GM10248 (cell line): ENCODE measurements at places on chromosomes 16 and 17.

GRCh38 chr17:27349540-27350021, 55.7 kb downstream of the WSB1 start:
- DNase-seq: no peak

GRCh38 chr17:51000835-51001638, 119.6 kb downstream of the SPAG9 start:
- peak; percentile 51 for DNase-seq

DNA sequence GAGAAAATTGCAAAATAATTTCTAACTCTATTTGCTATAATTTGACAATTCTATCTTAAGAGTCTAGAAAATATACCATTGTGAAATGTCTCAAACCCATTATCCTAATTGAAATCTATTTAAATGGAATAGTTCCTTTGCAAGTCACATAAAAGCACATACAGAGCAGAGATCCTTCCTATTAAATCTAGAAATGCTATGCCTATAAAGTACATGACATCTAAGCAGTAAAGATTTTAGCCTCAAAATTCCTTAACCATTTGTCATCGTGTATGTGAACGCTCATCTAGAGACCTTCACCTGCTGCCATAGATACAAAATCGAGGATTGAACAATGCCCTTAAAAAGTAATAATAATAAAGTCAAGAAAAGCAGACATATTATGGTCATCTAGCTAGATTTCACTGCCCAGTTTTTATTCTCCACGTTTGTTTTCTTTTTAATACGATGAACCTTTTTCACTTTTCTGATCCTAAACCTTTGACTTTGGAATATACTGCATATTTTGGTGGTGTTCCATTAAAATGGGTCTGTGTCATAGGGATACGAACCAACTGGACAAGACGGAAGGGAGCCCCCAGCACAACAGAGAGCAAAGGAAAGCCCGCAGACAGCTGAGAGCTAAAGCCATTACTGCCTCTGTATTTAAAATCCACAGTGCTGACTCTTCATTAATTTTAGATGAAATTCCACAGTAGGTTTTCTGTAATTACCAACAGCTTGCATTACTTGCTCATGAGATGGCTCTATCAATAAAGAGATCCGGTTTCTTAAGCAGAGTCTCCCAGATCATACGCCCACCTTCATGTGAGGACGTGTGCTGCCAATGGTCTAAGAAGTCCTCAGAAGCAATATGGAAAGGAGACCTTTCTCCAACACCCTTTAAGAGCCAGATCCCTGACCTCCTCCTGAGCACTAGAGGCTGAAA, 17.6 kb downstream of the TEX2 start:
- DNase-seq: no peak

GRCh38 chr16:65644821-65645220, 523.0 kb upstream of the CDH11 start:
- no peak for DNase-seq

DNA sequence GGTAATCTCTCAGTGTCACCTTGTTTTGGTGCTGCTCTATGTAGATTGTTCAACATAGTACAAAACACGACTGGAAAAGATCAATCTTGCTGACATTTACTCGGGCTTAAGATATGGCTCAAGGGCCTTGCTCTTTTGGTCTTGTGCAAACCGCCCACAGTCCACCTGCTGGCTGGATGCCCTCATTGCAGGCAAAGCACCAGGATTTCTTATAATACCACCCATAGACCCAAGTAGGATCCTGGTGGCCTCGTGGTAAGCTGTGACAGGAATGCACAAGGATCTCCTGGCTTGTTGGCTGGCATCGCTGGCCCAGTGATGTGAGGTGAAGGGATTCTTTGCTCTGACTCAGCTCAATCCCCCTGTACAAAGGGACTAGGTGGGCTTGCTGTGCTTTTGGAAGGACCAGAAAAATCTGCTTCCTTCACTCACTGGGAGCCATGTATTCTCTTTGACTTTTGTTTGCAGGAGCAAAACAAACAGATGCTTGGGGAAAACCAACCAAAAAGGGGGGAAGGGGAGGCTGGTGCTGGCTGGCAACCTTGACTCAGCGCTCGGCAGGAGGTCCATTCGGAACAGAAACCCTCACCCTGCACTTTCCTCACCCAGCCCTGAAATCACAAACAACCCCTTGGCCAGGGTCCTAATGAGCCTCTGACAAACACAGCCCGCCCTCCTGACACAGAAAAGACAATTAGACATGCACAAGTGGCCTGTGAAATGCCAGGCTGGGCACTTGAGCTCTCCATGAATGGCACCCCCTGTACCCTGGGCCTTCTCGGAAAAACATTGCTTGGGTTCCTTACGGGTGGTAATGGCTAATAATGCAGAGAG, 36.6 kb upstream of the MED9 start:
- peak; percentile 79 for DNase-seq

DNA sequence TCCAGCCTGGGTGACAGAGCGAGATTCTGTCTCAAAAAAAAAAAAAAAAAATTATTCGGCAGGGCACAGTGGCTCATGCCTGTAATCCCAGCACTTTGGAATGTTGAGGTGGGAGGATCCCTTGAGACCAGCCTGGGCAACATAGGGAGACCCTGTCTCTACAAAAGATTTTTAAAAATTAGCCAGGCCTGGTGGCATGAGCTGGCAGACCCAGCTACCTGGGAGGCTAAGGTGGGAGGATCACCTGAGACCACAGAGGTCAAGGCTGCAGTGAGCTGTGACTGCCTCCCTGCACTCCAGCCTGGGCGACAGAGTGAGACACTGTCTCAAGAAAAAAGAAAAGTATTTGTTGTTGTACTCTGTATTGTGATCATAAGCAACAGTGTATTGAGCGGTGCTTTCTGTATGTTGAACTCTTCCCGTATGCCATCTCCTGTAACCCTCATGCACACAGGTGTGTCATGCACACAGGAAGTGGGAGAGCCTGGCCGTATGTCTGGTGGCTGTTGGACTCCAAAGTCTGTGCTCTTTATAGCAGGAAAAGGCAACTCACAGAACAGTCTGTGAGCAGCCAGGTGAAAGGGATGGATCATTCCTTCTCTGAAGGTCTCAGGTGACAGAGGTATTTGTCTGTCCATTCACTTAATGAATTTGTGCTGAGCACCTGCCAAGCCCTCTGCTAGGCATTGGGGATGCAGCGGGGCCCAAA, 17.1 kb downstream of the CDH1 start:
- DNase-seq: no peak

- peak; percentile 67 for DNase-seq
Observed at GRCh38 chr17:31538080-31538762, 146.7 kb downstream of the RAB11FIP4 start.

GRCh38 chr16:48287239-48287638, 39.9 kb upstream of the ABCC11 start:
- no peak for DNase-seq

- no peak for DNase-seq
Observed at GRCh38 chr17:82302991-82303943, 14.1 kb downstream of the CD7 start.

DNA sequence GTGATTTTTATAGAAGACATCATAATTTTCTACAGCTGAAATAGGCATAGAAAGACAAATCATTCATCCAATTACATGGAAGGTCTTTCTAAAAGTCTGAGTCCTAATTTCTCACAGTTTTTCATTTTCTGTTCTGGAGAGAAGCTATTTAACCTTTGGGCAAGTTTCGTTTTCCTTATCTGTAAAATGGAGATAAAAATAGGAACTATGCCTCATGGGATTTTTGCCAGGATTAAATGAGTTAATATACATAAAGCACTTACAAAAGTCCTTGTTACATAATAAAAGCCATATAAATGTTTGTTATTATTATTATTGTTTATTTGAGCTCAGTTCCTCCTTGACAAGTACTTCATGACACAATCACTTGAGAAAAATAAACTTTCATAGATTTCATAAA, 121.4 kb downstream of the SKAP1 start:
- DNase-seq: no peak

DNA sequence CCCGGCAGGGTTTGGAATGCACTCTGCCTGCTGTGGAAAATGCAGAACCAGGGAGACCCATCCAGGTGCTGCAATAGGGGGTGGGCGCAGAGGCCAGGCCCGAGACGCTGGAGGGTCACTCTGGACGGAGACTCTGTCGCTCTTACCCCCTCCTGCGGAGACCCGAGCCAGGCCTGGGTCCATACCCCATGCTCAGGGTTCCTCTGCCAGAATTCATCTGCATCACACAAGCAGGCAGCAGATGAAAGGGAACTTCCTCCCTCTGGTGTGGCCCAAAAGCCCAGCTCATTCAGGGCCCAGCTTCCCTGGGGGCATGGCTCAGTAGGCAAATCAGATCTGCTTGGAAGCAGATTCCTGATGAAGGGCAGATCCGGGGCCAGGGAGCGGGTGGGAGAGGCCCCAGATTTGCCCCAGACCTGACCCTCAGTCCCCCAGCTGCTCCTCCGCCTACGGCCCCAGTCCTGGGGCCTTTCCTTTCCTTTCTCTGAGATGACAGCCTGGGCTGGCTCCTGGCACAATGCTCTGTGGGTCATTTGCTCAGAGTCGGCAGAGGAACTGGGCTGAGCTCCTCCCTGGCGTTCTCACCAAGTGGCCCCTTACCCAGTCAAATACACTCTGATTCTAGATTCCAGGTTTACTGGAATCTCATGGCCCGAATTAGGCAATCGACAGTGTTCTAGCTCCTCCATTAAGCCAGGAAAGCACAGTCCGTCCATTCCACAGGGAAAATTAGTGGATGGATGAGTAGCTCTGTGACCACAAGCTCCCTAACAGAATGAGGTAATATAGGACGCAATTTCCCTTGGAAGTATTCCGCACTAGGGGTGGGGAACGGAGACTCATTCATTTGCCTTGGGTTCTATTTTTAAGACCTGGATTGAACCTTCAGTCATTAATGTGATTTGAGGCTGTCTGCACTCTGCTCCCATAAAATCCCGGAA, 19.1 kb upstream of the RASD1 start:
- DNase-seq: no peak

GRCh38 chr16:28213396-28213795, 1.6 kb upstream of the XPO6 start:
- no peak for DNase-seq

DNA sequence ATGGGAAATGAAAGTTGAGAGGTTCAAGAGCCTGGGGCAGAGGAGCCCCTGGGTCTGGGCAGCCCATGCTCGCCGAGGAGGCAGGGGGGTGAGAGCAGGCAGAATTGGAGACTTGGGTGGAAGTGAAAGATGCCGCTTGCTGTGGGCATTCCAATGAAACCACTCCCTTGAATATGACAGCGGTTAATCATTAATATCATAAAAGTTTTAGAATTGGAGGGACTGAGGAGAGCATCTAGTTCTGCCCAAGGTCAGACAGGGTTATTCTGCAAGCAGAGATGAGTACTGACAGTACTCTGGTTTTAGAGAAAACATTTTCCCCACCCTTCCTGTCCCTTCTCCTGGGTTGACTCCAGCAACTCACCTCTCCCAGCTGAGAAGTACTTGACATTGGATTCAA, 180.2 kb downstream of the MSI2 start:
- no peak for DNase-seq

DNA sequence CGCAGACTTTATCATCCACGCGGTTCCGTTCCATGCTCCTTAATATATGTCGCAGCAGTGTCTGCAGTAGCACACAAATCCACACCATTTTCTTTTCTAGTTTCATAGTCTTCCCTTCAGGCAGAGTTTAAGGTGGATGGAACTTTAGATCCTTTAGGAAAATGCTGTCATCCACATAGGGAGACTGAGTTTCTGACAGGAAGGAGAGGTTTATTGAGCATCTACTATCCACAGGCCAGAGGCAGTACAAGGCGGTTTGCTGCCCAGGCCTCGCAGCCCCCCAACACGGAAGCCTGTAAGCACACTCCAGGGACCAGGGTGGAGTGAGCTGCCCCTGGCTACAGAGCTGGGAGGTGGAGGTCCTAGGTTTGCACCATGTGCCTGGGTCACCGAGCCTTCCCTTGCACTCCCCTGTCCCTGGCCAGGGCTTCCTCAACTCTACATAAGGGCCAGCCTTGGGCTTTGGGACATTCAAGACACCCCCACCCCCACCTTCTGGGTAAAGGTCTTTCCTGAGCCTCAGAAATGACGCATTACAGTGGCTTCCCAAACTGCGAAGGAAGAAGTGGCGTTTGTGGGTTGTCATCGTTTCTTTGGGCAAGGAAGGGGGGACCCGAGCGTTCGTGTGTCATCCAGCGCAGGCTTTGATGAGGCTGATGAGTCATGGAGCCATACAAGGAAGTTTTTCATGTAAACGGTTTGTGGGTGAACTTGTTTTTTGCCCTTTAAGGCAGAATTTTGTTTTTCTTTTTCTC, 146.5 kb upstream of the PLCG2 start:
- no peak for DNase-seq

- peak; percentile 54 for DNase-seq
Observed at GRCh38 chr16:4115209-4115948, 863 bp downstream of the ADCY9 start.

DNA sequence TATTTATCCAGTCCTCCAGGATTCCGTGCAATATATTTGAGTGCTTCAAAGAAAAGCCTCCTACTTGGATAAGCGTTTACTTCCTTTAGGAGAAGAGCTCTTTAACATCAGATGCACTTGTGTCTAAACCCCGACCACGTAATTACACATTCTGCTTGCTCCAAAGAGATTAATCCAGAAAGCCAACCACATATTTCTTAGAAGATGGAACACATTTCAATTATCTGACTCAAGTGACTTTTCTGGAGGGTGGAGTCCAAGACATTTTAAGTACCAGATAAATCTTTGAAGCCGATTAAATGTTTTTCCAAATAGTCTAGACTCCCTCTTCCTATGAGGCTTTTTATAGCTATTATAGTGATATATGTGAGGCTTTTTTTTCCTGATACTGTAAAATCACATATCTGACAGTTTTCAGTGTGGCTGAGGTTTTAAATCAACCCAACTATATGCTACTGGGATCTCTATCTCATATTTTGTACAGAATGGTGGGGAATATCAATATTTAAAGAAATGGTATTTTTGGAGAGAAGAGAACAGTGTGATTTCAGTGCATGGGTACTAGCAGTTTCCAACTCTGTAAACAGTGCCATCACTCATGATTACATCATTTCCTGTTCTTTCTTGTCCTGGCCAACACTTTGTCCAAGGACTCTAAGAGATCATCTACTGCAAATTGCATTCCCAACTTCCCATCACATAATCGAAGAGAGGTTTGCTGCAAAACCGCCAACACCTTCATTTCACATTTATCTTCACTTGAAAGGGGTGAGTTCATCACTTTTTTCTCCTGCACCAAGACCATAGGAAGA, 192.4 kb upstream of the HSBP1 start:
- DNase-seq: no peak
